ENCODE measurements at places on chromosomes 3 and 15. TPM values are rescaled to one million over a fixed set of nuclear protein-coding genes. Genes with fewer than 3 reads are reported as not detected.

GOLGA8M gene
- total RNA-seq, result under 0.01 TPM

TNFAIP8L3 gene
- 0.83 TPM for total RNA-seq

CSPG5 gene
- total RNA-seq, result under 0.01 TPM

P4HTM gene
- 11.1 TPM for total RNA-seq

LTK gene
- 0.18 TPM for total RNA-seq

CYFIP1 gene
- total RNA-seq, result 144 TPM

BBS4 gene
- 9.7 TPM for total RNA-seq

ZPLD1 gene
- under 0.01 TPM for total RNA-seq

KCNAB1 gene
- under 0.01 TPM for total RNA-seq

VILL gene
- total RNA-seq, result 2.3 TPM

DHFR2 gene
- 2.3 TPM for total RNA-seq

GLT8D1 gene
- 65.3 TPM for total RNA-seq

PRSS50 gene
- total RNA-seq, result not detected

- DNase-seq, result peak; percentile 82
Observed at GRCh38 chr3:129599607-129600006, 6.9 kb downstream of the PLXND1 start.

DNA sequence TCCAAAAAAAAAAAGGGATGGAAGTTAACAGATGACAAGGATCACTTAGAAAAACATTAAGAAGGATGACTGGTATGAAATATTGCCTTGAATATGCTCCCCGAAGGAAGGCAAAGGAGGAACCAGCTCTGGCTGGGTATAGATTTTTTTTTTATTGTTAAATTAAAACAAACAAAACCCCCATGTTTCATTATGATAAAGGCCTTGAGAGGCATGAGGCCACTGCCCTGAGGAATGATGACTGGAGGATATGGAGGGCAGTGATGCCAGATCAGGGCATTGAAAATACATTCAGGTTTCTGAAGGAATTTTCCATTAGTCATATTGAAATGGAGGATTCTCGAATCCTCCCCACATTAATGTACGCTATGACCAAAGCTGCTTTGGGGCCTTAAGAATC, 120.9 kb downstream of the ADAMTS9 start:
- DNase-seq, result no peak

DNA sequence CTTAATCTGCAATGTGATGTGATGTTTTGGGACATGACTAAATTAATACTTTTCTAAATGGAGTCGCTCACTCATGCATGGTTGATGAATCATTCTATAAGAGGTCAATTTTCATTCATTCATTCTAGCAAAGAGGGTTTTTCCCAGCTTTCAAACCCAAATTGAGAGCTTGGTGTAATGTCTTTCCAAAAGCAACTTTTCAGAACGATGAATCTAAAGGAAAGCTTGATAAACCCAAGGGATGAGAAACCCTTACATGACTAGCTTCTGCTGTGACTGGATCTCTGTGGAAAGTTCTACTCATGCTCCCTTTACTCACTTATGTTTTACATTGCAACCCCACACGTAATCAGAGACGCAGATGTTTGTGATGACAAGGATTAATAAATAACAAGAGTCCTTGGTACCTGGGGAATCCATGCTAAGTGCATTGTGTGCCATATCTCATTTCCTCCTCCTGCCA, 47.7 kb downstream of the PDZRN3 start:
- peak; percentile 76 for DNase-seq

DNA sequence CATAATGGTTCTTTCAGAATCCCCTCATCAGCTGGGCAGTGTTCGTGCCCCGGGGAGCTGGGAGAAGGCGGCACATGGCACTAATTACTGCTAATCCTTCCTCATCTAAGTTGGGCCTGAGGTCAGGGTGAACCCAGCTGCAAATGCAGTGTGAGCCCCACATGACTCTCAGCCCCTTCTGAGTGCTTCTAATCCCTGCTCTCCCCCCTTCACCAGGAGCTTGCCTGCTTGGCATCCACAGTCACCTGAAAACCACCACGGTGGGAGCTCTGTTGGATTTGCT, 455 bp upstream of the TRPM1 start:
- DNase-seq, result no peak

DNA sequence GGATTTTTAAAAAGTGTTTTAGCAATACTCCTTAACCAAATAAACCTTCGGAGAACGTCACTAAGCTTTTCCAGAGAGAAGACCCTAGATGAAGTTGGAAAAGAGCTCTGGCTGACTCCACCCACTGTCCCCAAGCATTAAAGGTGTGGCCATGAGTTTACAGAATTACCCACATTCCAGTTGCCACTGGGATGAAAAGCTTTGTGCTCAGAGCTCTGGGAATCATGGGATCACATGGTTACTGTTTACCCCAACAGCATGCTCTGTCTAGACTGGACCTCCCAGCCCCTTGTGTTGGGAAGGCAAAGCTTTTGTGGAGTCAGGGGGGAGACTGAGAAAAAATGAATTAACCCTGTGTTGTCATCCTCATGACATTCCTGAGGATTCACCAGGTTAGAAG, 55.3 kb downstream of the CCK start:
- DNase-seq, result no peak

GRCh38 chr15:89177633-89178306, 43.6 kb downstream of the RLBP1 start:
- DNase-seq, result peak; percentile 83

GRCh38 chr3:169633105-169633504, 30.4 kb downstream of the MECOM start:
- DNase-seq, result no peak

DNA sequence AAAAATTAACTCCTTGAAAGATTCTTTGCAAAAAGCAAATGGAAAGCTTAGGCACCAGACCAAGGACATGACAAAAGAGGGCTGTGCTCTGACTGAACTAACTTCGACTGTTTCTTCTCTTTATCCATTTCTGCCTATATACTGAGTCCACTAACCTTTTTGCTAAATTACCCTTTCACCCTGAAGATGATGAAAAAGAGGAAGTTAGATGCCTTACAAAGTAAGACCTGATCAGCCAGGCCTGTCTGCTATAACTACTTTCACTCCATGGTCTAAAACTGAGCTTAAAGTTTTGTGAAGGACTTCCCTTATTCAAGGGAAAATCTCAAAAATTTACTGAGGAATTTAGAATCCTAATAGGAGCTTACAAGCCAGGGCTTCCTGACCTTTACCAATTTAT, 6.2 kb upstream of the IGSF10 start:
- no peak for DNase-seq

DNA sequence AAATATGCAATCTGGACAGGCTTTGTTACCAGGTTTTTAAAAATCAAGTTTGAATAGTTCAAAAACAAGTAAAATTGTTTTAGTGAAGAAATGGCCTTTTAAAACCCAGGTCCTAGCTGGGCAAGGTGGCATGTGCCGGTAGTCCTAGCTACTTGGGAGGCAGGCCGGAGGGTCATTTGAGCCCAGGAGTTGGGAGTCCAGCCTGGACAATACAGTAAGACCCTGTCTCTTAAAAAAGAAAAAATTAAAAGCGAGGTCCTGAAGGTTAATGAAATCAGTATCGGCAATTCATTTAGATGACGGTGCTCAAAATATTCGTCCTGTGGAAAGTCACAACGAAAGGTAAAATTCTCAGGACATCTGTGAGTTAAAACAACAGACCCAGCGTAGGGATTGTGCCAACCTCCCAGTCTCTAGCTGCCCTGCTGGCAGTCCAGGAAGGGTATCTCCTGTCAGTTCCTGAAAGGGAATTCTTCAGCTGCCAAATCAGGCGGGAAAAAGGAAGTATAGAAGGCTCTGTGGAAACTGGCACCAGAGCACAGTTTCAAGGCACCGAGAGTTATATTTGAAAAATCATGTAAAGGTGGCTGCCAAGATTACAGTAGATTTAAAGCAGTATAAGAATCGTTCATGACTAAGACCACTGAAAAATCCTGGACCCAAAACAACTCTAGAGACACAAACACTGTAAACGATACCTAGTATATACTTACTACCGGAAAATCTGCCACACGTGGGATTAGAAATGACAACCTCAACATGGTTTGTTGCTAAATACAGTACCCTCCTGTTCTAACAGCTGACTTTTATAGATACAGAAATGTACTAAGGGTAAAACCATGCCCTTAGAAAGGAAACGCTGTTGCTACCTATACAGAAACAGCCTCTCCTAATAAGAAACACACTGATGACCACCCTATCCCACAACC, 1.2 kb upstream of the ABHD17C start:
- peak; percentile 39 for DNase-seq

DNA sequence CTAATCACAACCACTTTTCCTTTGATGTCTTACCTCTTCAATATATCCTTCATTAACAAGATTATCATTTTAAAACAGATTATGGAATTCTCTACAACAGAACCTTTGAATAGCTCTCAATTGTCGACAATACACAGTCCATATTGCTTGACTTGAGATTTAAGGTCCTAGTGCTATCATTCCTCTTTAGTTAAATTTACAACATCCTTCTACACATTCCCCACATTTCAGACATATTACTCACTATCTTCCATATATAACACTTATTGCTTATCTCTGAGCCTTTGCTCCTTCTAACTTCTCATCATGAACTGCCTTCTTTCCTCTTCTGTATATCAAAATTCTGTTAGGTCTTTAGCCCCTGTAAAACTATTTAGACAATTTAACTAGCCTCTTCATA, 247.0 kb downstream of the STXBP5L start:
- DNase-seq, result no peak

DNA sequence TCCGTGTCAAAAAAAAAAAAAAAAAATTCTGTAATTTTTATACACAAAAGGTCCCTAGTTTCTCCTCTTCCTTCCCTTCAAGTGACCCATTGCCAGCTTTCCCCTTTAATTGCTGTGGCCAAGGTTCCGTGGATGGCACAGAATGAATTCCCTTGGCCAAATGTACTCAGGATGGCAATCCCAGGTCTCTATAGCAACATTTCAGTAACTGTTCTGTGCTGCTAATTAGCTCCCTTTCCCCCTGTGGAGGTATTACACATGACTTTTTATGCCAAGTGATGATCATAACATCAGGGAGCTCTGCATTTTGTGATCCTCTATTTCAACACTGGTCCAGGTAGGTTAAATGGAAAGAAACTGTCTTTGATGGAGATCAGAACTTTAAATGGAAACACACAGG, at the start of gene OR4F6:
Gene OR4F6 (plus strand): TSS at position 301 of the 400 bp plus-strand sequence. CDS start 2,211 bp downstream, outside the sequence.
- DNase-seq, result no peak

DNA sequence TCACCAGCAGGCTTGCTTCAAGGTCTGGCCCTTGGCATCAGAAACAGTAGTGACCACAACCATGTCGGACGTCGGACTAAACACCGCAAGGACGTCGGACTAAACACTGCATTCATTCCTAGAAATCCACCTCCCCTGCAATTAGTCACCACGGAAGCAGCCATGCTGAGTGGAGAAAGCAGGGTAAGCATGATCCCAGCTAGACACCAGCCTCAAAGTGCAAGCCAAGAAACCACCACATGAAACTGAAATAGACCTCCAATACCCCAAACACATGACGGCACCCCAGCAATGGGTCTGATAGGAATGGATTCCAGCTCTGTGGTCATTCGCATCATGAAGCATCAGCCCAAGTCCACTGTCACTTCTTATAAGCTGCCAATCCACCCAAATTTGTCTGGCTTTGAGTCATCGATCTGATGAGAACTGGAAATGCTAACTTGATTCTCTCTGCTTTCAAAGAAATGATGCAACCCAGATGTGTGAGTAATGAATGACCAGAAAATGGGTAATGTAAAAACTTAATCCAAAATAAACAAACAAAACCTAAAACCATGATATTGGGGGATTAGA, 348.3 kb upstream of the TMCO5A start:
- peak; percentile 62 for DNase-seq

GRCh38 chr3:181729341-181729869, 17.7 kb downstream of the SOX2 start:
- DNase-seq, result no peak

DNA sequence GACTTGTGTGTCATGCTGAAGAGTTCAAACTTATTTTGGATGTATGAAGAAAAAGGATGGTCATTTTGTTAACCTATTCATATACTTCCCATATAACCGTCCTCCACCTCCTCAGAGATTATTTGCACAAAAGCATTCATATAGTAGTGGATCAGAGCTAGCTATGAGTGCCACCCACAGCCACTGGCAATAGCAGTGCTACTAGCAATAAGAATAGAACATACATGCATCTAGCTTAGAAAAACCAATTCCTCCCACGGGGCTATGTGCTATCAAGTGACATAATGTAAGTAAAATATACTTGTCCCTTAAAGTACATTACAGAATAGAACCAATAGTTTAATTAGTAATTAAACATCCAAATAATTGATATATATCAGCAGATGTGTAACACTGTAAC, 10.3 kb upstream of the ZBED2 start:
- DNase-seq, result no peak

GRCh38 chr15:90561344-90562244, 31.9 kb downstream of the CRTC3 start:
- peak; percentile 81 for DNase-seq

- DNase-seq, result peak; percentile 40
Observed at GRCh38 chr3:71051893-71052687, 531.4 kb downstream of the FOXP1 start.

DNA sequence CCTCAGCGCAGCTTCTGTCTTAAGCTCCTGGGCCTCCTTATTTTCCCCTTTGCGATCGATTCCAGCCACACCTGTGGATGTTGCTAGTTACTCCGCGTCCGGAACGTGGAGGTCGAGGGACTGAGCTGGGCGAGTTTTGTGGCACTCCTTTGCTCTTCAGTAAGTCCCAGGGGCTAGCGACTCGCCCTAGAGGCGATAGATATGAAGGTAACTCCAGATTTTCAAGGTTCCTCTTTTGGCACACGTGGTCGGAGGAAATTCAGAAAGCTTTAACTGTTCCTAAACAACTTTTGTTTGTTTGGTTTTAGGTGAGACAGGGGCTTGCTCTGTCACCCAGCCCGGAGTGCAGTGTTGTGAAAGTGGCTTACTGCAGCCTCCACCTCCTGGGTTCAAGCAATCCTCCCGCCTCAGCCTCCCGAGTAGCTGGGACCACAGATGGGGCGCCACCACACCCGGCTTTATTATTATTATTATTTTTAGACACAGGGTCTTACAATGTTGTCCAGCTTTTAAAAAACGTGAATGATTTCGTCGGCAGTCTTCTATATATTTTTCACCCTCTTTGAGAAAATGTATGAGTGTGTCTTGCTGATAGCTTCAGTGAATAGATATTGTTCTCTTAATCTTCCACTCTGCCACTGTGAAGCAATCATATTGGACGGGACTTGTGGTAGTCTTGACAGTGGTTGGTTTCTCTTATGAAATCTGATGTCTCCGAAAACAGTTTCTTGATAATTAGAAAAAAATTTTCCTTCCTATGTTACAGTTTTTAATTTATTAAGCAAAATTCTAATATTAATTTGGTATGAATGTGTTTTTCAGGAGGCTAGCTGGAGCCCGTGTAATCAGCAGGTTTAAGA, 785 bp downstream of the MFSD1 start:
- DNase-seq, result peak; percentile 23

- DNase-seq, result no peak
Observed at GRCh38 chr15:43317566-43318184, 12.7 kb downstream of the LCMT2 start.

GRCh38 chr3:138694287-138695007, 85.9 kb downstream of the FAIM start:
- peak; percentile 99 for DNase-seq

GRCh38 chr3:153856932-153857331, 264.3 kb upstream of the ARHGEF26 start:
- no peak for DNase-seq

- DNase-seq, result no peak
Observed at GRCh38 chr3:194034346-194035336, 101.3 kb upstream of the HES1 start.

Data from IMR-90 (cell line).